ENCODE measurements at places on chromosomes 11 and 22. TPM values are rescaled to one million over a fixed set of nuclear protein-coding genes. Genes with fewer than 3 reads are reported as not detected.

DNA sequence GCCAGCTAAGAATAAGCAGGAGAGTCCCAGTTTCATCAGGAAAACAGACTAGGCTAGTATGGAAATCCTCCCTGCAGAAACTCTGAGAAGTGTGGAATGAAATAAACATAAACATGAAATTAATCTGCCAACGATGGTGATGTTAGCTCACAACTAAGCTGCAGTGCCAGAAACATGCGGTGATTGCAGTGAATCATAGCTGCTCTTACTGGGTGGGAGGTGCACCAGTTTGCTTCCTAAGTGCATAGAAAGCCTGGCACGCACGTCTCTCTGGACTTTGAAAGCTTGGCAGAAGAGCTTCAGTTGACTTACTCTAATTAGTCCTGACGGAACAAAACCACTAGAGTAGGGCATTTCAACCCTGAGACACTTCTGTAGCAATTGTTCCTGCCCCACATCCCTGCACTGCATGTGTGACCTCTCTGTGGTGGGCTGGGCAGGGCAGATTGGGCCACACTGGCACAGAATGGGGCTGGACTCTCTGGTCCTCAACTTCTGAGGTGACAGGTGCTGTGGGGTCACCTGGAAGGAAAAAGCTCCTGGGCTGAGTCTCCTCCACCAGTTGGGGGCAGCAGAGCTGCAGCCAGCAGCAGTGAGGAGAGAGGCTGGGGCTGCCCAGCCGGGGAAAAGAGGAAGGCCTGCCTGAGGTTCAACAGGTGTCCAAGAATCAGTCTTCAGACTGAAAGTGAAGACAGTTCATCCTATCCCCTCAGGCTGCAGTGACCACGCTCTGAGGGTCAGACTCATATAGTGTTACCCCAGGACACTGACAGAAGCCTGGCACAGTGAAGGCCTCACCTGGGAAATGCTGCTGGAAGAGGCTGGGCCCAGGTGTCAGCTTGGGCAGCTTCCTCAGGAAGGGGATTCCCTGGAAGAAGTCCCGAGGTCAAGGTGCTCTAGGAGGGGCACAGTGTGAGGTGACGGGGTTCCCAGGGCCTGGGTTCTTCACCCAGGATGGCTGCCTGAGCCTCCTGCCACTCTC is 40.5 kb downstream of the GGTLC2 start:
- no peak overlapping the region for H3K27ac ChIP-seq
- peaks cover 63% of the 10 kb centered on the region for H3K27me3 ChIP-seq
- no peaks in the 10 kb centered on the region for H3K4me1 ChIP-seq
- H3K4me3 ChIP-seq = no peak overlapping the region
- peak; percentile 55 for DNase-seq
- H3K36me3 ChIP-seq = no peaks in the 10 kb centered on the region

GRCh38 chr22:19998232-19998951 is 18.2 kb downstream of the ARVCF start:
- peaks cover 33% of the 10 kb centered on the region for H3K4me1 ChIP-seq
- DNase-seq = peak; percentile 72
- H3K27me3 ChIP-seq = no peaks in the 10 kb centered on the region
- no peak overlapping the region for H3K4me3 ChIP-seq
- H3K27ac ChIP-seq = peak overlapping the region; percentile 67

DNA sequence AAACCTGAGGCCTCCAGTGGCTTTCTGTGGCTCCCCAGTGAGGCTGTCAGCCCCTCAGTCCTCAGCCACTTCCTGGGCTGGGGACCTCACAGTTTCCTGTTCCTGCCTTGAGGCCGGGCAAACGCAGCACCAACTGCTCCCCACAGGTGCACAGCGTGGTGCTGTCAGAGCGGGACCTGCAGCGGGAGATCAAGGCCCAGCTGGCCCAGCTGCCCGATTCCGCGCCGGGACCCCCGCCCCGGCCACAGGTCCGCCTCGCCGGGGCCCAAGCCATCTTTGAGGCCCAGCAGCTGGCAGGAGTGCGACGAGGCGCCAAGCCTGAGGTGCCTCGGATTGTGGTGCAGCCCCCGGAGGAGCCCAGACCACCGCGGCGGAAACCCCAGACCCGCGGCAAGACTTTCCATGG is 5.4 kb downstream of the TBC1D10C start:
- peaks cover 19% of the 10 kb centered on the region for H3K4me1 ChIP-seq
- no peaks in the 10 kb centered on the region for H3K36me3 ChIP-seq
- no peak for DNase-seq

DNA sequence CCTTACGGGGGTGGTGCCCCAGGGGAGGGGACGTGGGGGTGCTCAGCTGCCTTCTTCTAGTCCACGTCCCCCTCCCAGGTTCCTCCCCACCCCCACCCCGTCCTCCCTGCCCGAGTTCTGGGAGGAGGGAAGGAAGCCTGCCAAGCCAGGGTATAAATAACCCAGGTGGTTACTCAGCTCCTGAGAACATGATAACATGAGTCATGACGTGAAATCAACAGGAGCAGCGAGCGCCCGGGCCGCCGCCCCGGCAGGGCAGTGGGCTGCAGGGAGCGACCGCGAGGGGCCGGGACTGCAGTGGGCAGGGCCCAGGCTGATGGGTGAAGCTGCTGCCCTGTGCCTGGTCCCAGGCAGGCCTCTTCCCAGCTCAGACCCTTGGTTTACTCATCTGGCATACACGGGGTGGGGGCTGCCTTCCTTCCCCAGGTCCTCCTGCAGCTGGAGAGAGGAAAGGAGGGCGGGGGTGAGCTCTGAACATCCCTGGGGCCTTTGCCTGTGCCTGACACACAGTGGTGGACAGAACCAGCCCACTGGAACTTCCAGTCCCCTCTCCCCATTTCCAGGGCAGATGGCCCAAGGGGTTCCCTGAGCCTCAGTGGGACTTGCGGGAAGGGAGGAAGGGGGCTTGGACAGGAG is 8.8 kb upstream of the PDGFB start:
- no peak overlapping the region for H3K4me3 ChIP-seq
- DNase-seq = no peak

DNA sequence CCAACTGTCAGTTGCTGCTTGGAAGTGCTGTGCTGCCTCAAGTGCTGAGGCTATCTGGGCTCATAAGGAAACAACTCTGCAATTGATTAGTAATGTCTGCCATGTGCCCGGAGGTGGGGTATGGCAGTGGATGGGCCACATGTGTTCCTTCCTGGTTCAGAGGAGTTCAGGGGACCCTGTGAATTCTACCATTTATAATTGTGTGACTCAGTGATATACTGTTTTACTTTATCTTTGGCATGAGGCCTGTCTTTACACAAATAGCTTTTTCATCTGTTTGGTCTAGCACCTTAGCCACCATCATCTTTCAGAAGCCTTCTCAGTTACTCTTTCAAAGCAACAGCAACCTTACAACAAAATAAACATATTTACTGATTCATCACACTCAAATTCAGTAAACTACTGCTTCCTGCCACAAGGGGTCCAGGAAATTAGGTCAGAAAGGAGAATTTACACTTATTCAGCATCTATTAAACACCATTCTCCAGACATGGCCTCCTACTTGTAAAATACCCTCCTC is 20.9 kb downstream of the DKK3 start:
- H3K4me1 ChIP-seq = no peaks in the 10 kb centered on the region
- H3K4me3 ChIP-seq = no peak overlapping the region
- H3K36me3 ChIP-seq = no peaks in the 10 kb centered on the region
- no peak overlapping the region for H3K27ac ChIP-seq
- no peak for DNase-seq

DNA sequence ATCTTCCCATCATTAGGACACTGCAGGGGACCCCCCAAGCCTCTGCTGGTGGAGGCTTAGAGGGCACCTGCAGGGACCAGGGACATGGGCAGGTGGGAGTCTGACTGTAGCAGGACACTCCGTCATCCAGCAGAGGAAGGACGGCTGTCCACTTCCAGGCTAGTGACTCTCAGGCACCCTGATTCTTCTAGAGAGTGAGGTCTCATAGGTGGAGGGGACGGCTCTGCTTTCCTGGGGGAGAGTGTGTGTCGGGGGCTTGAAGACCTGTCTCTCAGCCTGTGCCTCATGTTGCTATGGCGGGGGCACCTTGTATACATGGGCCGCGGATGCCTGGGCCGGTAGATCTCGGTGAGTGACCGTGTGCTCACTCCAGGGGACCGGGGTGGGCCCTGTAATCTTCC is 1116.6 kb downstream of the BRD1 start:
- DNase-seq = no peak
- H3K36me3 ChIP-seq = no peaks in the 10 kb centered on the region
- no peak overlapping the region for H3K27ac ChIP-seq
- H3K4me3 ChIP-seq = no peak overlapping the region

DNA sequence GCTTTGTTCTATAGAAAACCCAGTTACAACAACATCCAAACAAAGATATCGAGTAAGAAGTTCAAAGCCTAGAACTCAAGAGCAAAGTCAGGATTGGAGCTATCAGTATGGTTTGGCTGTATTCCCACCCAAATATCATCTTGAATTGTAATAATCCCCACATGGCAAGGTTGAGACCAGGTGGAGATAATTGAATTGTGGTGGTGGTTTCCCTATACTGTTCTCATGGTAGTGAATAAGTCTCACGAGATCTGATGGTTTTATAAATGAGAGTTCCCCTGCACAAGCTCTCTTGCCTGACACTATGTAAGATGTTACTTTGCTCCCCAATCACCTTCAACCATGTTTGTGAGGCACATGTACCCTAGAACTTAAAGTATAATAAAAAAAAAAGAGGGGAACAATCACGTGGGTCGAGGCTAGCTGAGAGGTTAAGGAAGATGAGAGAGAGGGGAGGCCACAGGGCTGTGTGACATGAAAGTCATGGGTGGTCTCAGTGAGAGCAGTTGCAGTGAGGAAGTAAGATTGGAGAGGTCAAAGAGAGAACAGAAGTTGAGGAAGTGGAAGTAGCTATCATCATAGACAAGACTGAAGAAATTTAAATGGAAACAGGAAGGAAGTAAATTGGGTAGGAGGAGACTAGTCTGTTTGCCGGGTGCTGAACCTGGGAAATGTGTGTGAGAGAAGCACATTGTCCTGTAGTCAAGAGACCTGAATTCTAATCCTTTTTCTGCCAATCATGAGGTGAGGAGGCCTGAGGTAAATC is 80.1 kb upstream of the CD44 start:
- no peak overlapping the region for H3K27ac ChIP-seq
- no peaks in the 10 kb centered on the region for H3K36me3 ChIP-seq

- DNase-seq = no peak
- H3K27me3 ChIP-seq = no peaks in the 10 kb centered on the region
These were observed 474.6 kb upstream of the RAG2 start for GRCh38 chr11:37072538-37073055.

DNA sequence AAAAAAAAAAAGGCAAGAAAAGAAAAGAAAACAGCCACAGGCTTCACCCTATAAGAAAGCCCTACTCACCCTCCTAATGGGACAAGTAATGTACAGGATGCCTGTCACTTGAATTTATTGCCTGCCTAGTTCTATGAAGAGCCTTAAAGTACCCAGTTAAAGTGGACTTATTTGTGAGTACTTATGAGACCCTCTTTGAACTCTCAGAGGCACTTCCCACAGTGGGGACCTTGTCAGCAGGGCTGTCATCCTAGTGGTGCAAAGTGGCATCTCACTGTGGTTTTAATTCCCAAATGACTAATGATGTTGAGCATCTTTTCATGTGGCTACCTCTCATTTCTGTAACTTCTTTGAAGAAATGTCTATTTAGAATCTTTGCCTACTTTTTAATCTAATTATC is 41.8 kb upstream of the BARX2 start:
- H3K36me3 ChIP-seq = no peaks in the 10 kb centered on the region
- no peak overlapping the region for H3K4me3 ChIP-seq
- no peaks in the 10 kb centered on the region for H3K27me3 ChIP-seq

DNA sequence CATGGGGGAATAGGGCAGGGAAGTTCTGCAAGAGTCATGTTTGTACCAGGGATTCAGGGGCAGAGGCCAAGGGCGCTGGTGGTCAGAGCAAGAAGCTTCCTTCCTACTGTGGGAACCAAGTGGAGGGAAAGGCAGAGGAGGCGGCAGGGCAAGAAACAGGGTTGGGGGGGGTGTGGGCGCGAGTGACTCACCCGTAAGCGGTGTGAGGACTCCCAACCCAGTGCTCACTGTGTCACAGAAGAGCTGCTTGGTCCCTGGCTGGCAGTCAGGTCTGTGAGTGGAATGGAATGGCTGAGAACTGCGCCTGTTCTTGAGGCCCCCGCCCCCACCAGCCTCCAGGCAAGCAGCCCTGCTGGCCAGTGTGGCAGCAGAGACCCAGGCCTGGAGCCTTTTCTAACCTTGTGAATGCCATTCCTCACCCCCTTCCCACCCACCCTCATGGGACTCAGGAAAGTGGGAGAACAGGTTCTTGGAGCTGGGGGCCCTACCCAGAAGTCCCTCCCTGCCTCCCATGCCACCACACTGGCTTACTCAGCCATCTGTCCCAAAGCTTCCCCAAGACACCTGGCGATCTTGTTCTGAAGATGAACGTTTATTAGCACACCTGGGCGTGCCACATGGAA is 4.7 kb downstream of the LRRC10B start:
- no peaks in the 10 kb centered on the region for H3K36me3 ChIP-seq

GRCh38 chr22:45905924-45906865 is 70.8 kb downstream of the WNT7B start:
- H3K36me3 ChIP-seq = no peaks in the 10 kb centered on the region
- peaks cover 18% of the 10 kb centered on the region for H3K27me3 ChIP-seq
- H3K4me3 ChIP-seq = no peak overlapping the region
- DNase-seq = peak; percentile 67

- no peak for DNase-seq
- no peak overlapping the region for H3K27ac ChIP-seq
- H3K36me3 ChIP-seq = no peaks in the 10 kb centered on the region
- no peak overlapping the region for H3K4me3 ChIP-seq
- H3K4me1 ChIP-seq = peaks cover 16% of the 10 kb centered on the region
- H3K27me3 ChIP-seq = no peaks in the 10 kb centered on the region
These were observed 940.4 kb downstream of the DLG2 start for GRCh38 chr11:84686716-84687115.

- no peak overlapping the region for H3K4me3 ChIP-seq
- no peak overlapping the region for H3K27ac ChIP-seq
- H3K27me3 ChIP-seq = no peaks in the 10 kb centered on the region
- no peaks in the 10 kb centered on the region for H3K4me1 ChIP-seq
- DNase-seq = no peak
These were observed 26.1 kb downstream of the CSTF3 start for GRCh38 chr11:33135216-33135615.

GRCh38 chr11:30705913-30706675 is 119.9 kb upstream of the MPPED2 start:
- H3K4me1 ChIP-seq = no peaks in the 10 kb centered on the region
- no peaks in the 10 kb centered on the region for H3K36me3 ChIP-seq
- no peak overlapping the region for H3K4me3 ChIP-seq
- DNase-seq = no peak
- H3K27ac ChIP-seq = no peak overlapping the region

DNA sequence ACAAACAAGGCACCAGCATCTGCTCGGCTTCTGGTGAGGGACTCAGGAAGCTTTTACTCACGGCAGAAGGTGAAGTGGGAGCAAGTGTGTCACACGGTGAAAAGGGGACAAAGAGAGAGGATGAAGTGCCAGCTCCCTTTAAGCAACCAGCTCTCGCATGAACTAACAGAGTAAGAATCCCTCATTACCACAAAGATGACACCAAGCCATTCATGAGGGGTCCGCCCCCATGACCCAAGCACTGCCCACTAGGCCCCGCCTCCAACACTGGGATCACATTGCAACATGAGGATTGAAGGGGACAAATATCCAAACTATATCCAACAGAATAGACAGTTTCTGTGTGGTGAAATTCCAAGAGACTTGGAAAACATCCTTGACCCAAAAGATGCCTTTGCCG is 198.2 kb upstream of the POU2AF2 start:
- no peaks in the 10 kb centered on the region for H3K4me1 ChIP-seq
- no peak overlapping the region for H3K27ac ChIP-seq
- H3K36me3 ChIP-seq = no peaks in the 10 kb centered on the region
- H3K27me3 ChIP-seq = no peaks in the 10 kb centered on the region
- DNase-seq = peak; percentile 44
- H3K4me3 ChIP-seq = no peak overlapping the region

SCN3B gene
- not detected for total RNA-seq

P2RX3 gene
- 2.4 TPM for total RNA-seq

CCDC116 gene
- total RNA-seq = not detected

SCT gene
- total RNA-seq = not detected

APLNR gene
- total RNA-seq = 1.8 TPM

MPZL3 gene
- total RNA-seq = 1.1 TPM

SLC2A11 gene
- 3.8 TPM for total RNA-seq

Measured in neural progenitor cell (in vitro differentiated cells).